ENCODE measurements at places on chromosomes 7 and 10.
A peak's percentile ranks its signal among the peaks of the same experiment; 100 is the strongest.

GRCh38 chr7:84092207-84092606, 102.4 kb downstream of the SEMA3A start:
- no peak for DNase-seq

DNA sequence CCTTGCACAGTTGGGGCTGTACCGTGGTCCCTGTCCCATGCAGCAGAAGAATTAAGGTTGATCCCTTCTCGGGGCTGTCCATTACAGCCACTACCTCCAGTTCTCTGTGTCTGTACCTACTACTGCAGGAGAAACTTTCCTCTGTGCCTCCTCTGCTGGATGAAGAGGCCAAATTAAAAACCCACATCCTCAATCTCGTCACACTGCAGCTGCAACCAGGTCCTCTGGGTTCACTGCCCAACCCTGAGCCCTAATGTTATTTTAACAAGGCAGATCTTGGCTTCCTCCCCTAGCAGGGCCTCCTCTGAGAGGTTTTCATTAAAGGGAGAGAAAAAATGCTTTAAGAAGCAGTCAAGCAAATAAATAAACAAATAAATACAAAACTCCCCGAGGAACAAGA, 66.6 kb downstream of the PLXNA4 start:
- no peak for DNase-seq

DNA sequence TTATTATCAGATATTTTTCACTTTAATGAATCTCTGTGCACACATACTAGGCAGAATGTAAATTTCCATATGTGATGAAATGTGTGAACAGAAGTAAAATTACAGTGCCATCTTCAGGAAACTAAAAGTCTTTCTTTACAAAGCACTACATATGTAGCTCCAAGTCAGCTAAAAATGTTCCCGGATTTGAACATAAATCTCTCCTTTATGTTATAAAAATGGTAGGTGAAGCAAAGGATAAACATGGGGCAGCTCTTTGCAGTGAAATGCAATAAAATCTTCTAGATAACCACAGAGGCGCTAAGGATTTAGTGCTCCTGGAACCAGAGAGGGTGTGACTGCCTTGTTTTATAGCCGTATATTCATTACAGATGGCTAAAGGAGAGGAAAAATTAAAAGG, 104.9 kb upstream of the C7orf33 start:
- peak; percentile 40 for DNase-seq

GRCh38 chr10:99520847-99521764, 11.6 kb upstream of the NKX2-3 start:
- DNase-seq: no peak

GRCh38 chr7:108724251-108725100, 154.8 kb downstream of the DNAJB9 start:
- no peak for DNase-seq

DNA sequence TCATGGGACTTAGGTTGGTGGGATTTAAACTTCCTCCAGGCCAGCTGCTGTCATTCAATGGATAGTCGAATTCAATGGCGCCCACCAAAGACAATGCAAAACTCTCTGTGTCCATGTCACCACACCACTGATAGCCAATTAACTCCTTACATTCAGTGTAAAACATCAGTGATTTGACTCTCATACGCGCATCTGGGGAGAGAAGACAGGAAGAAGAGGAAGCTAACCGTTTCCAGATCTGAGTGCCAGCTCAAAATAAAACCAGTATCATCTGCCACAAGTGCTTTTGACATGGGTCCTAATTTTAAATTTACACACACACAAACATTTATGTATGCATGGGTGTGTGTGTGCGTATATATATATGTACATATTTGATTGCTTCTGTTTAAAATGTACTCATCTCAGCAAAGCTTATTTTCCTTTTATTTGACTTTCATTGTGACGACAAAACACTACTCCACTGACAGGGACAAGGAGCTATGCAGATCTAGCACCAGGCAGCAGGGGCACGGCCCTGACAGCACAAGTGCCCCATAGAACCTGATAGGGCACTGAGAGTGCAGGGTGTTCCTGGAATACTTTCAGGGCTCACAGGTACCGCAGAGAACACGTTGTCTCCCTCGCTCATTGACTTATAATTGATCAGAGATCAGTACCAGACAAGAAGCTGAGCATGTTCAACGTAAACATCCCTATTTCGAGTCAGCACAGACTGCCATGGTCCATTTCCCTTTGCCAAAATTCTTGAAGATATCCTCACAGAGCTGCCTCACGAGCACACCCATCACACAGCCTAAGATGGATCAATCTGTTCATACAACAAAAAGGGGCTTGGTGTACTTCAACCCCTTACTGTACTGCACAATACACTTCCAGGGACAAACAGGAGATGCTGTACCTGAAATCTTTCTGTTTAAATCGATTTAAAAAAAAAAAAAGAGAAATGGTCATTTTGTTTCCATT, 176.1 kb downstream of the COBL start:
- DNase-seq: no peak

- DNase-seq: no peak
Observed at GRCh38 chr10:90328896-90329295, 528.9 kb downstream of the HTR7 start.

- no peak for DNase-seq
Observed at GRCh38 chr7:66505531-66506451, 122.9 kb upstream of the KCTD7 start.

Data from DMS 273 treated with DMSO at 0.1 percent for 48 hours (cell line).